ENCODE measurements at places on chromosomes 5 and 9. TPM values are rescaled to one million over a fixed set of nuclear protein-coding genes. Genes with fewer than 3 reads are reported as not detected.

Gene CRHBP
- 5.9 TPM for total RNA-seq

Gene CD14
- 48.4 TPM for total RNA-seq

Gene CCDC171
- 2.9 TPM for total RNA-seq

Gene TPPP
- total RNA-seq: 4.7 TPM

DNA sequence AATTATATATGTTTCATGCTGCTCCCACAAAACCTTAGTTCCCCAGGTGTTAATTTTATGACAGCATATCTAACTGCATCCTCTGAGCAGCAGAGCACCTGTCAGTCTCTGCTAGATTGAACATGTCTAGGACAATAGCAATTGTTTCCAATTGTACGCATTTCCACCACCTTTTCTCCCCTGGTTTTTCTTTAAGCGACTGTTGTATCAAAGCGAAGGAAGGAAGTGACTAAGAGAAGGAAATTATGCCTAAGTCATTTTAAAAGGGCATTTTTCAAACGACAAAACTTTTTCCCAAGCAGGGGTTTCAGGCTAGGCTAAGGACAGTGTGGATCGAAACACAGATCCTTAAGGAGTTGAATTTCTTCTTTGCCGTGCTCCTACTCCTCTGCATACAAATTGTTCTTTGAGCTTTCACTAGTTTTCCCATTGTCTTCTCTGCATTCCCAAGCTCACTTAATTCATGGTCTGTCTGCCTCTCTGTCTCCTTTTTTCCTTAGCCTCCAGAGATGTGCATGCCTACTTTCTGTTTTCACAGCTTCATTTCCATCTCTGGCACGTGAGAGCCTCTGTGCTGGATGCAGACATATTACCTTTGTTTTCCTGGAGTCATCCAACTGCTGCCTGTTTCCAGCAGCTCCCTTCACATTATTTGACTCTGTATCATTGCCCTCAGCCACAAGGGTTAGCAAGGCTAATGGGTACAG lies 39.4 kb upstream of the STARD4 start:
- H3K4me1 ChIP-seq: no peaks in the 10 kb centered on the region
- no peak overlapping the region for H3K27ac ChIP-seq
- no peaks in the 10 kb centered on the region for H3K27me3 ChIP-seq
- H3K4me3 ChIP-seq: no peak overlapping the region
- DNase-seq: no peak

- H3K4me3 ChIP-seq: no peak overlapping the region
- no peak for DNase-seq
- H3K4me1 ChIP-seq: peaks cover 25% of the 10 kb centered on the region
- H3K36me3 ChIP-seq: no peaks in the 10 kb centered on the region
- no peaks in the 10 kb centered on the region for H3K27me3 ChIP-seq
These were observed 42.7 kb upstream of the PLPP1 start for GRCh38 chr5:55577353-55578060.

DNA sequence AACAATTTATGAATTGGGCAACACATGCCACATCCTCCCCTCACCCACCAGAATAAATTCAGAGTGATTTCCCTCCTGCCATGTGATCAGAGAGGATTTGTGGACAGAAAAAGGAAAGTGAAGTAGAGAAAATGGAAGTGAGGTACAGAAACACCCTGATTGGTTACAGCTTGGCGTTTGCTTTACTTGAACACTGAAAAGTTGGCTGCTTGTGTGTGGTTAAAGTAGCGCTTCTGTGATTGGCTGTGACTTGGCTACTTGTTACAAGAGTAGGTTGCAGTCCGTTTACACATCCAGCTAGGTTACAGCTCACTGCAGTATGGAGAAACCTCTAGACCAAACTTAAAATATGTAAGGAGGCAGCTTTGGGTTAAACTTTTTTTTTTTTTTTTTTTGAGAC lies 205.2 kb upstream of the ZNF608 start:
- H3K27me3 ChIP-seq: no peaks in the 10 kb centered on the region
- no peak overlapping the region for H3K27ac ChIP-seq
- no peak overlapping the region for H3K4me3 ChIP-seq
- no peak for DNase-seq
- no peaks in the 10 kb centered on the region for H3K4me1 ChIP-seq

DNA sequence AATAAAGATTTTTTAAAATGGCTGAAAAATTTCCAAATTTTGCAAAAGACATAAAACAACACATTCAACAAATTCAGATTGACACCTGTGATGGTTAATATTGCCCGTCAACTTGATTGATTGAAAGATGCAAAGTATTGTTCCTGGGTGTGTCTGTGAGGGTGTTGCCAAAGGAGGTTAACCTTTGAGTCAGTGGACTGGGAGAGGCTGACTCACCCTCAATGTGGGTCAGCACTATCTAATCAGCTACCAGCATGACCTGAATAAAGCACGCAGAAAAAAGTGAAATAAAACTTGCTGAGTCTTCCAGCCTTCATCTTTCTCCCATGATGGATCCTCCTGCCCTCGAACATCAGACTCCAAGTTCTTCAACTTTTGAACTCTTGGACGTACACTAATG lies 868.0 kb upstream of the CTNND2 start:
- no peaks in the 10 kb centered on the region for H3K27me3 ChIP-seq
- H3K36me3 ChIP-seq: no peaks in the 10 kb centered on the region
- H3K27ac ChIP-seq: no peak overlapping the region
- H3K4me3 ChIP-seq: no peak overlapping the region

DNA sequence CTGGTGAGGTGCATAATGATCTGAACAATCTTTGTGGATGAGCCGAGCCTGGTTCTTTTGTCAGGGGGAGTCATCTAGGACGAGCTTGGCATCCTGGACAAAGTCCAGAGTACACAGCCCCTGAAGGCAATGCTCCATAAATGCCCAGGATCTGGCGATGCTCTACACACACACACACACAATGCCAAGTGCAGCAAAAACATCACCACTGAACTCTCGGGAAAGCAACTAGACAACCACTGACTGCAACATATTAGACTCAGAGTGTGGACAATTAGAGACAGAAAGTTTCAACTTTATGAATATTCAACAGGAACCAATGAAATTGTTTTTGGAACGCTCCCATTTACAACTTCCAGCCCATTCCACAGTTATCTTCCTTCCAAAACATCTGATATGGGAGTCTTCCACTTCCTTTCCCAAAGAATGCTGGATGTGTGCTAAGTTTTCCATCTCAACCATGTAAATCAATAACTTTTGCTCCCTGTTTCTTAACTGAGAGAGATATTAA lies 227.6 kb upstream of the ANKRD55 start:
- H3K4me3 ChIP-seq: no peak overlapping the region
- peaks cover 39% of the 10 kb centered on the region for H3K4me1 ChIP-seq
- no peak overlapping the region for H3K27ac ChIP-seq
- H3K36me3 ChIP-seq: no peaks in the 10 kb centered on the region
- no peaks in the 10 kb centered on the region for H3K27me3 ChIP-seq

- no peak overlapping the region for H3K4me3 ChIP-seq
- no peak overlapping the region for H3K27ac ChIP-seq
- H3K36me3 ChIP-seq: no peaks in the 10 kb centered on the region
- DNase-seq: no peak
These were observed 1.8 kb upstream of the WDR31 start for GRCh38 chr9:113341712-113342410.

- no peaks in the 10 kb centered on the region for H3K36me3 ChIP-seq
- no peaks in the 10 kb centered on the region for H3K27me3 ChIP-seq
- H3K27ac ChIP-seq: peak overlapping the region; percentile 90
- DNase-seq: no peak
- H3K4me3 ChIP-seq: no peak overlapping the region
These were observed 62.2 kb upstream of the ANGPTL2 start for GRCh38 chr9:127184641-127185040.
